Progenitor cell of endocrine pancreas (in vitro differentiated cells): ENCODE measurements at places on chromosomes 6 and 20.
A peak's percentile ranks its signal among the peaks of the same experiment; 100 is the strongest.

GRCh38 chr6:33621711-33622388, 728 bp downstream of the ITPR3 start:
- no peak for DNase-seq
- peaks cover 42% of the 10 kb centered on the region for H3K27me3 ChIP-seq

GRCh38 chr20:32675223-32675975, 1.7 kb upstream of the C20orf203 start:
- no peaks in the 10 kb centered on the region for H3K4me1 ChIP-seq
- H3K4me3 ChIP-seq, result no peak overlapping the region
- DNase-seq, result no peak
- H3K27me3 ChIP-seq, result peaks cover 3% of the 10 kb centered on the region

DNA sequence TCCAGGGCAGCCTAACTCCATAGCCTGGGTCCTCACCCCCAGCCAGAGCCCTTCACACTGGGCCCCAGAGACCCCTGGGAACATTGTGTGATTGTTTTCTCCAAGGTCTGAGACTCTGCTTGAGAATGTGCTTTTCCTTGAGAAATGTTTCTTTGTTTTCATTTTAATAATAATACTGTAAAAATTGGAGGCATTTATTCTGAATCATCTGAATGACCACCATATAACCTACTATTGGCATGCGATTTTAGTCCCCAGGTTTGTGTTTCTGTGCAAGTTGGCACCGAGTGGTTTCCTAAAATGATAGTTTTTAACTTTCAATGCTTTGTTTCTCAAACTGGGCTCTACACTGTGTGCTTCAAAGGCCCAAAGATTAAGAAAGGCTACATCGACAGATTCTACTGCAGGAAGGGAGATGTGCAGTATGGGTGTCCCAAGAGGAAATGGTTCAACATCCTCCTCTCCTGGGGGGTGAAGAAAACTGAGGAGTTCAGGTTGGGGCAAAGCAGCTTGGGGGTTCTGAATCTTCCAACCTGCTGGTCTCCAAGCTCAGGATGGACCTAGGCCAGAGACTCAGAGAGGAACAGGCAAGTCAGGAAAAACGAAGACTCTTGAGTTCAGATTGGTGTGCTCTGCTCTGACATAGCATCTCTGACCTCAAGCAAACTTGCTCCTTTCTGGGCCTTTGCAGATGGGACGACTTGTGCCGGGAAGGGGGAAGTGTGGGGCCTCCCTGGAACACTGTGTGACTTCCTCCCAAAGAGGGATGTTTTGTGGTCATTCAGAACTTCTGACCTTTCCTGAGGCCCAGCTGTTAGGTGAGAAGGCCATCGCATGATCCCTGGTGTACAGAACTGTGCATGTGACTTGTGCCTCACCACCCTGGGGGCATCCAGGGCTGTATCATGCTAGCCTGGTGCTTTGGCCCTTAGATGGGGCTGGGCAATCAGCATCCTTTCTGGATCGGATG, 31.0 kb downstream of the DAAM2 start:
- DNase-seq, result no peak
- H3K27me3 ChIP-seq, result peaks cover 7% of the 10 kb centered on the region
- no peak overlapping the region for H3K27ac ChIP-seq
- H3K36me3 ChIP-seq, result no peaks in the 10 kb centered on the region
- no peak overlapping the region for H3K4me3 ChIP-seq

DNA sequence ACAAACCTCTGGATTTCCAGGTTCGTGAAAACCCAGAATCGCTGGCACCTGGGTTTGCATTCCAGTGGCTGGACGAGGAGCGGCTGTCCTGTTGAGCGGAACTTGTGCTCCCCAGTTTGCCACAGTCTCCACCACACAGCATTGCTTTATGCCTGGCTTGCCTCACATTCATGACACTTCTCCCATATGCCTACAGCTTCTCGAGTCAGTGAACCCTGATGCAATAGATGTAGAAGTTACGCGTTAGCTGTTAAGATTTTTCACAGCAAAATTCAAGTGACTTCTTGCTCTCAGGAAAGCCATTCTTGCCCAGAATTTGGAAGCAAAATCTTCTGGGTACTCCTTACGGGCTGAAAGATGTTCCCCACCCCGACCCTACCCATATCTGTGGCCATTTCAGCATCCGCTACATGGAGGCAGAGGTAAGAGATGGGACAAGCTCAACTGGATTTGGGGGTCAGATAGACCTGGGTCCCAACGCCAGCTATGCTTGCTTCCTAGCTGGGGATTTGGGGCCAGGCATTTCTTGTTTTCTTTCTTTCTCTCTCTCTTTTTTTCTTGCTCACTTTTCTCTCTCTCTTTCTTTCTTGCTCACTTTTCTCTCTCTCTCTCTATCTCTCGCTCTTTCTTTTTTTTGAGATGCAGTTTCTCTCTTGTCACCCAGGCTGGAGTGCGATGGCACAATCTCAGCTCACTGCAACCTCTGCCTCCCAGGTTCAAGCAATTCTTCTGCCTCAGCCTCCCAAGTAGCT, 12.4 kb upstream of the GDAP1L1 start:
- H3K4me3 ChIP-seq, result no peak overlapping the region
- H3K36me3 ChIP-seq, result no peaks in the 10 kb centered on the region
- no peak overlapping the region for H3K27ac ChIP-seq
- H3K27me3 ChIP-seq, result peaks cover 3% of the 10 kb centered on the region

GRCh38 chr6:140344142-140344913, 969.9 kb upstream of the CITED2 start:
- no peaks in the 10 kb centered on the region for H3K27me3 ChIP-seq
- no peak for DNase-seq
- no peak overlapping the region for H3K27ac ChIP-seq
- H3K4me3 ChIP-seq, result no peak overlapping the region
- no peaks in the 10 kb centered on the region for H3K36me3 ChIP-seq

DNA sequence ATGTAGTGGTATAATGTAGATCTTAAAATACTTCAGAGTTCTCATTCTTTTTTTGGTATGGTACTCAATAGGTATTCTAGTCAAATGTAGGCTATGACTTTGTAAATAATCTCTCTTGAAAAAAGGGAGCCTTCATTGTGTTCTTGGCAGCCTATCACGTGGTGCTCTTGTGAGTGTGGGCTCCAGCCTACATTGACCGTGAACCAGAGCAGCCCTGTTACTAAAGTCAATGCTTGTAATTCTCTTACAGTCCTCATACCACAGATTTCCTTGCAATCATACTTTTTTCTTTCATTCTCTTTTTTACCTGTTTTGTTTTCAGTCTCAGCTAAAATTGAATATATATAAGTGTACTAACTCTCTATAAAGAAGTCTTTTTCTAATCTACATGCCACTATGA, 31.1 kb downstream of the ARID1B start:
- H3K27me3 ChIP-seq, result no peaks in the 10 kb centered on the region
- H3K36me3 ChIP-seq, result peaks cover 1% of the 10 kb centered on the region
- no peak overlapping the region for H3K27ac ChIP-seq
- DNase-seq, result no peak
- peaks cover 23% of the 10 kb centered on the region for H3K4me1 ChIP-seq

- H3K27me3 ChIP-seq, result peaks cover 4% of the 10 kb centered on the region
- no peaks in the 10 kb centered on the region for H3K4me1 ChIP-seq
- DNase-seq, result no peak
- no peak overlapping the region for H3K4me3 ChIP-seq
- H3K36me3 ChIP-seq, result no peaks in the 10 kb centered on the region
Measured at GRCh38 chr6:1015825-1016224, 296.1 kb upstream of the FOXQ1 start.

- H3K27me3 ChIP-seq, result no peaks in the 10 kb centered on the region
- H3K4me1 ChIP-seq, result no peaks in the 10 kb centered on the region
- no peaks in the 10 kb centered on the region for H3K36me3 ChIP-seq
- no peak overlapping the region for H3K4me3 ChIP-seq
- DNase-seq, result no peak
Measured at GRCh38 chr6:139323511-139324300, 31.9 kb upstream of the TXLNB start.

GRCh38 chr20:48846516-48847492, 19.0 kb upstream of the PREX1 start:
- H3K36me3 ChIP-seq, result no peaks in the 10 kb centered on the region
- DNase-seq, result no peak
- H3K4me3 ChIP-seq, result no peak overlapping the region

DNA sequence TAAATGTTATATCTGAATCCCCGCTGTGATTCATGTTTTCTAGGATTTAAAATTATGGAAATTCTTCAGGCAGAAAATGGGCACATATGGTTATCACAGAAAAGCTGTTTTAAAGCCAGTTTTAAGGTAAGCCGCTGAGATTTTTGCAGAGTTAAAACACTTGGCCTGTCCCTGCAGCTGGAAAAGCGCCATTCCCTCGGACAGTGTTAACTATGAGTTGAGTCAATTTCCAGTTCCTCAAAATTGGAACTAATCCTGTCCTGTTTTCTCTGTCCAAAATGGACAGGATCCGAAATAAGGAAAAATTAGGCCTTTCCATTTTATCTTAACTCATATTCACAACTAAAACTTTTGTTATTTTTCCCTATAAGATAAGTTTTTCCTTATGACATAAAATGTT, 225.2 kb downstream of the SAMD5 start:
- no peaks in the 10 kb centered on the region for H3K27me3 ChIP-seq
- H3K27ac ChIP-seq, result no peak overlapping the region
- DNase-seq, result no peak
- peaks cover 21% of the 10 kb centered on the region for H3K4me1 ChIP-seq

DNA sequence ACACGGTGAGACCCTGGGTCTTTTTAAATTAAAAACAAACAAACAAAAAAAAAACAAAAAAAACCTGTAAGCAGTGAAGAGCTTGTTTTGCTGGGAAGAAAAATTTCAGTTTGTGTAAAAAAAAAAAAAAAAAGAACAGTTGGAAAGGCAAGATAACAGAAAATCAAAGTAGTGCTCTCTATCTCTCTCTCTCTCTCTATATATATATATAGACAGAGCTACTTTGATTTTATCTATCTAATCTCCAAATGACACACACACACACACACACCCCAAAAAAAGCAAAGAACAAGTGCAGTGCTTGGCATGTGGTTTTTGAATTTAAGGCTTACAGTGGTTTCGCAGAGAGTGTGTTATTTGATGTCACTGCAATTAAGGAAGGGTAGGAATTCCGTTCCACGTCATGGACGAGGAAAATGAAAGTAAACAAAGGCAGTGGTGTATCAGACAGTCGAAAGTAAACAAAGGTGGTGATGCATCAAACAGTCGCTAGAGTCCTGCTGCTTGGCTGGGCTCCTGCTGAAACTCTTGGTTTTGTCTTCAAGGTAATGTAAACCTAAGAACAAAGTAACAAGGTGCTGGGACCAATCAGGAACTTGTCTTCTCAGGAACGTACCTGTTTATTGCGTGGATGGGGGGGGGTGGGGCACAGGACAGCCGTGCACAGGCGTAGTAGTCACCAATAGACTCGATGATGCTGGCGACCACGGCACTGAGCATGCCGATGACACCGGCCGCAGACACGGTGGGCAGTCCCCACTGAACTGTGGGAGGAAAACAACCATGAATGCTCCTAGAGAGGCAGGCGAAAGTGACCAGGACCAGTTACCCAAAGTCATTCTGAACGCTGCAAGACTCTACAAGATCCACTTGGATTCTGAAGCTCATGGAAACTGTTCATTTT, 131.8 kb downstream of the SLC23A2 start:
- peaks cover 17% of the 10 kb centered on the region for H3K4me1 ChIP-seq
- H3K4me3 ChIP-seq, result no peak overlapping the region
- H3K36me3 ChIP-seq, result peaks cover 8% of the 10 kb centered on the region
- H3K27me3 ChIP-seq, result no peaks in the 10 kb centered on the region
- DNase-seq, result no peak
- H3K27ac ChIP-seq, result no peak overlapping the region

DNA sequence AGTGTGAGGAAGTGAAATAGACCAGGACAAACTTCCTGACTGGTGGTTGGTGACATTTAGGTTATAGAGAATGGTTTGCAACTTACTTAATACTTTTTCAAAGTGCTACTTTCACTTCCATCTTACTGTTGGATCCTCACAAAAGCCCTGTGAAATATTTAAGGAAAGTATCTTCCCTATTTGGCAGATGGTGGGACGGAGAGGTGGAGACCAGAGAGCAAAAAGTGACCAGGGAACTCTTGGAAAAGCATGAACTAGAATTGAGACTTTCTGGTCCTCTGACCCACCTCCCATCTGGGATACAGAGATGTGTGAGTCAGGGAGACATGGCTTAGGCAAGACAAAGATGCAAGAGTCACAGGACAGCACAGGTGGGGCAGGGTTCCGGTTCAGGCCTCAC, 3.0 kb downstream of the TRIM10 start:
- H3K27me3 ChIP-seq, result peaks cover 54% of the 10 kb centered on the region
- no peaks in the 10 kb centered on the region for H3K4me1 ChIP-seq
- no peaks in the 10 kb centered on the region for H3K36me3 ChIP-seq
- no peak for DNase-seq

- no peak overlapping the region for H3K27ac ChIP-seq
- H3K36me3 ChIP-seq, result no peaks in the 10 kb centered on the region
- no peak overlapping the region for H3K4me3 ChIP-seq
- no peaks in the 10 kb centered on the region for H3K4me1 ChIP-seq
- peaks cover 12% of the 10 kb centered on the region for H3K27me3 ChIP-seq
- no peak for DNase-seq
Measured at GRCh38 chr6:79842376-79843040, 104.8 kb downstream of the ELOVL4 start.

DNA sequence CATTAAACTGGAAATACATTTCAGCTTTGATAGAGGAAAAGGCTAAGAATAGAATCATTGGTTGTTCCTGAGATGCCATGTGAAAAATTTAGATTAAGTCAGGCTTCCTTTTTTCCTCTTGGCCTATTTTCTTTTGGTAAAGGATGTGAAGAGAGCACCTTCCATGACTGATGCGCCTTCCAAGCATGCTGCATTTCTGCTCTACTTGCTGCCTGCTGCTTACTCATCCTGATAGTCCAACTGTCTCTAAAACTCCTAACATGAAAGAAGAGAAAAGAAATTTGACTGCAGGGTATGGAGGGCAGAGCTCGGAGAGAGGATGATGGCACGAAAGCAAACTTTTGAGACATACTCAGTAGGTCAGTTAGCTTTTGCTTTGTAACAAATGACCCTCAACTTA, 28.8 kb downstream of the SNAP25 start:
- peaks cover 10% of the 10 kb centered on the region for H3K27me3 ChIP-seq
- peaks cover 6% of the 10 kb centered on the region for H3K4me1 ChIP-seq
- H3K4me3 ChIP-seq, result no peak overlapping the region
- no peak for DNase-seq
- no peaks in the 10 kb centered on the region for H3K36me3 ChIP-seq

GRCh38 chr20:4546786-4547185, 174.9 kb upstream of the PRND start:
- H3K4me1 ChIP-seq, result peaks cover 2% of the 10 kb centered on the region
- no peaks in the 10 kb centered on the region for H3K27me3 ChIP-seq
- DNase-seq, result no peak
- no peak overlapping the region for H3K4me3 ChIP-seq
- H3K36me3 ChIP-seq, result no peaks in the 10 kb centered on the region
- H3K27ac ChIP-seq, result no peak overlapping the region

GRCh38 chr6:42978487-42978838, 518 bp downstream of the PEX6 start:
- peak overlapping the region; percentile 80 for H3K4me3 ChIP-seq
- peaks cover 4% of the 10 kb centered on the region for H3K36me3 ChIP-seq
- peaks cover 15% of the 10 kb centered on the region for H3K4me1 ChIP-seq
- DNase-seq, result peak; percentile 26

DNA sequence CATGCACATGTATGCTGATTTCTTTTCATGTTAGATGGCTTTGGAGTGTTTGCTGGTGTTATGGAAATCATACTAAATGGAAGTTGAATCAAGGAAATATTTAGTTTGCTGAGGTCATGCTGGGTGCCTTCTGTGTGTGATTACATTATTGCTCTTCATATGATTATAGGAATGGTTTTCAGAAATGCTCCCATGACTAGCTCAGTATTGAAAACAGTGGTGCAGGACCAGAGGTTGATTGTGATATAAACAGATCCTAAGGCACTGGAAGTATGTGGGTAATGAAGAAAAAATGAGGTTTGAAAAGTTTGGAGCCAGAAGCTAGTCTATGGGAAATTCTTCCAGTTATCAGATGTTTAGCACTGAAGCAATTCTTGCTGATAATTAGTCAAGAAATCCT, 693.1 kb downstream of the UTRN start:
- no peak overlapping the region for H3K4me3 ChIP-seq
- DNase-seq, result no peak
- peaks cover 8% of the 10 kb centered on the region for H3K4me1 ChIP-seq
